ENCODE measurements at places on chromosomes 3 and 15.

DNA sequence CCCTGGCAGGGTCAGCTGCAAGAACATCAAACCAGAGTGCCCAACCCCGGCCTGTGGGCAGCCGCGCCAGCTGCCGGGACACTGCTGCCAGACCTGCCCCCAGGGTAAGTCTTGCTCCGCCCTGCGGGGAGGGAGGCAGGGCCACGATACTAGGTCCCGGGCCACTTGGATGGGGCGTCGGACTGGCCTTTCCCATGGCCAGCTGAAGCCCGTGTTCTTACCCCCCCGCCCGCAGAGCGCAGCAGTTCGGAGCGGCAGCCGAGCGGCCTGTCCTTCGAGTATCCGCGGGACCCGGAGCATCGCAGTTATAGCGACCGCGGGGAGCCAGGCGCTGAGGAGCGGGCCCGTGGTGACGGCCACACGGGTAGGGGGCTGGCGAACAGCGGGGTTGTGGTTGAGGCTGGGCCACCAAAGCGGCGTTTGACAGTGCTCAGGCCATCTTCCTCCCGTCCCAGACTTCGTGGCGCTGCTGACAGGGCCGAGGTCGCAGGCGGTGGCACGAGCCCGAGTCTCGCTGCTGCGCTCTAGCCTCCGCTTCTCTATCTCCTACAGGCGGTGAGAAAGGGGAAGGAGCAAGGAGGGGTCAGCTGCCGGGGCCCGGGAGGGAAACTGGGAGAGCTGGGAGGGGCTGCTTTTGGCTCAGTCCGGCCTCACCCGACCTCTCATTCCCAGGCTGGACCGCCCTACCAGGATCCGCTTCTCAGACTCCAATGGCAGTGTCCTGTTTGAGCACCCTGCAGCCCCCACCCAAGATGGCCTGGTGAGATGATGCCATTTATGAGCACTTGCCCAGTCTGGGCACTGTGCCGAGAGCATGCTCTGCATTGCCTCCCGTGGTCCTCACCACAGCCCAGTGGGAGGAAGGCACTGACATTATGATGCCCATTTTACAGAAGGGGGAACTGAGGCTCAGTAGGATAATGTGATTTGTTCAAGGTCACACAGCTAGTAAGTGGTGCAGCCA lies 1.7 kb downstream of the CHRD start:
- H3K27me3 ChIP-seq: peaks cover 91% of the 10 kb centered on the region
- H3K27ac ChIP-seq: no peak overlapping the region
- no peak for ATAC-seq
- H3K36me3 ChIP-seq: no peaks in the 10 kb centered on the region
- H3K4me1 ChIP-seq: peaks cover 14% of the 10 kb centered on the region
- H3K4me3 ChIP-seq: peak overlapping the region; percentile 46

- H3K36me3 ChIP-seq: no peaks in the 10 kb centered on the region
- no peaks in the 10 kb centered on the region for H3K4me1 ChIP-seq
- no peak for ATAC-seq
These were observed 372.7 kb downstream of the ROBO2 start for GRCh38 chr3:77412584-77412983.

DNA sequence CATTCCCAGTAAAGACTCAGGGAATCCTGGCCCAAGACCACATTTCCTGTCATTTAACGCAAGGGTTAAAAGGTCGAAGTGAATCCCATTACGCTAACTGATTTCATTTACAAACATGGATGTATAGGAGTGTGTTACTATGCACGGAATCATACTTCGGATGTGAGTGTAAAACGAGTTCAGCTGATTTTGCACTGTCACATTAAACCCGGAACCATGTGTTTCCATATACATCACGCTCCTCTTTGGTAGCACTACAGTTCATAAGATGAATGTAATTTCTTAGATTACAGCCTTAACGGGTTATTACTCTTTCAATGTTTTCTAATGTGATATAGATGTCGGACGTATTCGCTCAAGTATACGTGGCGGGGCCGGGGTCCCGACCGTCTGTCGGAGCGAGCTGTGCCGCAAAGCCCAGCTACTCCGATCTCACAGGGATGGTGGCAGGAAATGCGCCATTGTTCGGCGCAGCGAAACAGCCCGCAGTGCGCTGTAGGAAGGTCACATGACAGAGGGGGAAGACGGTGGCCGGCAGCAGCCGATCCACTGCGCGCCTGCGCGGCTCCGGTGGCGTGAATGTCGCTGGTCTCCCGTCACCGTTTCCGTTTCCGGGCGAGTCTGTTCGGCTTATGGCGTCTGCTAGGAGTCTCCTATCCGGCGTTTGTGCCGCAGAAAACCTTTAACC lies 97.3 kb downstream of the NPAP1 start:
- ATAC-seq: peak; percentile 69
- H3K36me3 ChIP-seq: no peaks in the 10 kb centered on the region
- H3K27ac ChIP-seq: peak overlapping the region; percentile 78
- H3K4me3 ChIP-seq: peak overlapping the region; percentile 82

DNA sequence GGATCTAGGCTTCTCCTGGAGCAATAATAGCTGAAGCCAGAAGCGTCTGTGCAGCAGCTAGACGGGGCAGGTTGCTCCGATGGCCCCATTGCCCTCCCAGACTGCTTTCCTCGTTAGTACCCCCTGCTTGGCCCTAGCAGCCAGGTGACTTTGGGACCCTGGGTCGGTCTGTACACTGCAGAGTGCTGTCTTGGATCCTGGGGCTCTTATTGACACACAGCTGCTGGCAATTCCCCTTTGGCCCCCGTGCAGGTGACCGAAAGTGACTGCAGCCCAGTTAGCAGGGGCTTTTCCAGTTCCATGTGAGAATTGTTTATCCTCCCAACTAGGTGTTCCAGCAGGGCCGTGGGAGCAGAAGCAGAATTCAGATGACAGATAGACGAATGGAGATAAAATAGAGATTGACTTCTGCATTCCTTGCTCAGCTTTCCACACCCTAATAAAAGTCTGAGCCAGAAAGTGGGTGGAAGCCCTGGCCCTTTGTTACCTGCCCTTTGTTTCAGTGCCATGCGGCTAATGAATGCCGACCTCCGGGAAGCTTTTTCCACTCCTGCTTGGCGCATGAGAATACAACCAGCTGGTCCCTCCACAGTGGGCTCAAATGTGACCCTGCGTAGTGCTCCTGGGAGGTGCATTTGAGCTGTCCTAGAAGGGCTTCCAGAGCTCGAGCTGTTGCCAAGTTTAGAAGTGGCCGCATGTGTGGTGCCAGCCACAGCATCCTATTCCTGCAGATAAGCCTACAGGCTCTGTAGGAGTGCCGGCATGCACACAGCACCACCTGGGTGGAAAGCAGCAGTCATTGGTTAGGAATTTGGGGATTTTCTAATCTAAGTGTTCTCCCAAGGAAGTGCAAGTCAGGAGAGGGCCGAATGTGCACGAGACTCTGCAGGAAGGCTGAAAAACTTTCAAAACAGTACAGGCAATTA lies 94.4 kb downstream of the SLCO3A1 start:
- no peak overlapping the region for H3K4me3 ChIP-seq
- no peaks in the 10 kb centered on the region for H3K4me1 ChIP-seq
- H3K27ac ChIP-seq: no peak overlapping the region
- peaks cover 4% of the 10 kb centered on the region for H3K36me3 ChIP-seq

DNA sequence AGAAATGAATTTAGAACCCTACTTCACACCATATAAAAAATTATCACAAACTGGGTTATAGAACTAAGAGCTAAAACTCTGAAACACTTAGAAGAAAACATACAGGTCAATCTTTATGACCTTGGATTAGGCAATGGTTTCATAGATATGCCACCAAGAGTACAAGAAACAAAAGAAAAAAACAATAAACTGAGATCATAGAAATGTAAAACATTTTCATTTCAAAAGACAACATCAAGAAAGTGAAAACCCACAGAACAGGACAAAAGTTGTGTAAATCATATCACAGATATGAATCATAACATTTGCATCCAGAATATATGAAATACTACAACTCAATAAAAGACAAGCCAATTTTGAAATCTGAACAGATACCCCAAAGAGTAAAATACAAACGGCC lies 72.4 kb downstream of the TBL1XR1 start:
- H3K4me1 ChIP-seq: peaks cover 80% of the 10 kb centered on the region
- H3K27ac ChIP-seq: no peak overlapping the region
- H3K27me3 ChIP-seq: no peaks in the 10 kb centered on the region
- H3K36me3 ChIP-seq: peaks cover 50% of the 10 kb centered on the region
- H3K4me3 ChIP-seq: no peak overlapping the region
- ATAC-seq: no peak

DNA sequence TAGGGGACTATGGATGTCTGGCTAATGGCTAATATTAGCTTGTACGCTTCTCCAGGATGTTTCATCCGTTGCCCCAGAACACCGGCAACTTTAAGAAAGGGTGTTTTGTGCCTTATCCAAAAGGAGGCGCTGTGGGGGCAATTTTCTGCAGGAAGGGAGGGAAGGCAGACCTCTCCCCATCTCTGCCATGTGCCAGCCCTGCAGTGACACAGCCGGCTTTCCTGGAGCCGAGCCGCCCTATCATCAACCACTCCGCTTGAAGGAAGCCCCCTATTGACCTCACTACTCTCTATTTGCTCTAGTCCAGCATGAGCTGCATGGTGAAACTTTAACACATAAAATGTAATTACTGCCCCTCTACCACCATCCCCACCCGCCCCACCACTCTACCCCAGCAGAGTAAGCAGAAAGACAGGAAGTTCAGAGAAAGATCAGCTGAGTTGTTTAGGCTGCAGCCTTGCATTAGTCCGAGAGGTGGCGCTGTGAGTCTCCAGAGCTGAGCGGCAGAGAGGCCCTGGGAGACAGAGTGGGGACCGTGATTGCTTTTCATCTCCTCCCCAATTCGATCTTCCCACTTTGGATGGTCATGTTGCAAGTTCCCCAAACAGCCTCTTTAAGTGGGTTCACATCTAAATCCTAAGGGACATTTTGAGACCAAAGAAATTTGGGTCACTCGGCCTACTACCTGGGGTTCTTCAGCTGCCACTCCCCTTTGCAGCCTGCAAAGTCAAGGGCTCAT lies 24.5 kb upstream of the RAD18 start:
- H3K36me3 ChIP-seq: no peaks in the 10 kb centered on the region
- H3K27me3 ChIP-seq: peaks cover 8% of the 10 kb centered on the region
- H3K27ac ChIP-seq: no peak overlapping the region
- H3K4me1 ChIP-seq: peaks cover 6% of the 10 kb centered on the region

- no peaks in the 10 kb centered on the region for H3K27me3 ChIP-seq
- peaks cover 6% of the 10 kb centered on the region for H3K4me1 ChIP-seq
- no peaks in the 10 kb centered on the region for H3K36me3 ChIP-seq
- no peak for ATAC-seq
- no peak overlapping the region for H3K4me3 ChIP-seq
These were observed 139.1 kb upstream of the LRIG1 start for GRCh38 chr3:66639809-66640356.

GRCh38 chr3:58341376-58341775 lies 8.7 kb downstream of the PXK start:
- peak overlapping the region; percentile 75 for H3K27ac ChIP-seq
- H3K36me3 ChIP-seq: peaks cover 34% of the 10 kb centered on the region
- ATAC-seq: no peak
- H3K4me3 ChIP-seq: no peak overlapping the region
- H3K27me3 ChIP-seq: no peaks in the 10 kb centered on the region

- H3K27me3 ChIP-seq: no peaks in the 10 kb centered on the region
- no peaks in the 10 kb centered on the region for H3K4me1 ChIP-seq
- no peak overlapping the region for H3K27ac ChIP-seq
- no peak overlapping the region for H3K4me3 ChIP-seq
These were observed 71.3 kb upstream of the LRTM1 start for GRCh38 chr3:54999159-54999558.

DNA sequence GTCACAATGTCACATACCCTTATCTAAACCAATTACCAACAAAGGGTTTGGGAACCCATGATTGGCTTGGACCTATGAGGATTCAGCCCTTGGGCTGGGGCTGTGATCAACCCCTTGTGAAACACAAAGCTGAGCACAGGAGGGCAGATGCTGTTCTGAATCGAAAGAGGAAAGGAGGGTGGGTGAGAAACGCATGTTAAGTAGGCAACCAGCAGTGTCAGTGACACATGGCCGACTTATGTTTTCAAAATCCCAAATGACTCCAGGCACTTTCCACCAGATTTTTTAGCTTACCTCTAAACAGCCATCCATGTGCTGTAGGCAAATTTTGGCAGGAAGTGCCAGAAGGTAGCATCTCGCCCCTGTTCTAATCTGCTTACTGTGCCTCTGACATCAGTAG lies 34.1 kb upstream of the KLHL25 start:
- no peak for ATAC-seq
- no peak overlapping the region for H3K4me3 ChIP-seq
- H3K27ac ChIP-seq: no peak overlapping the region
- no peaks in the 10 kb centered on the region for H3K36me3 ChIP-seq

DNA sequence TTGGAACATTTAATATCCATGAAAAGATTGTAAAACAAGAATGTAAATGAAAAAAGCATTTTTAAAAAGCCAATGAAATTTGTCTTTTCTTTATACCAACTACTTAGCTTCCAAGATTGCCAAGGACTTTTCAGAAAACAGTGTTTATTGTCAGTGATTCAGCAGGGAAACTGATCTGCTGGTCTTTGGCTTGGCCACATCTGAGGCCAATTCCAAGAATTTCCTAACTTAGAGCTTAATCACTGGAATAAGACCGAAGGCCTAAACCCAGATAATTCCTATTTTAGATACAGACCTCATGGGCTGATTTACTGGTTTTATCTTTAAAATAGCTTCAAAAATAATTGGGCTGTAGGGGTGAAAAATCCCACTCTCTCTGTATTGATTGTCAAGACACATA lies 260.5 kb upstream of the RORA start:
- H3K4me3 ChIP-seq: no peak overlapping the region
- no peak overlapping the region for H3K27ac ChIP-seq
- H3K36me3 ChIP-seq: no peaks in the 10 kb centered on the region
- ATAC-seq: no peak
- H3K4me1 ChIP-seq: no peaks in the 10 kb centered on the region

GRCh38 chr15:31275331-31276262 lies 51.0 kb upstream of the KLF13 start:
- peak overlapping the region; percentile 84 for H3K27ac ChIP-seq
- no peaks in the 10 kb centered on the region for H3K27me3 ChIP-seq
- peak overlapping the region; percentile 5 for H3K4me3 ChIP-seq
- peaks cover 39% of the 10 kb centered on the region for H3K4me1 ChIP-seq
- H3K36me3 ChIP-seq: no peaks in the 10 kb centered on the region

DNA sequence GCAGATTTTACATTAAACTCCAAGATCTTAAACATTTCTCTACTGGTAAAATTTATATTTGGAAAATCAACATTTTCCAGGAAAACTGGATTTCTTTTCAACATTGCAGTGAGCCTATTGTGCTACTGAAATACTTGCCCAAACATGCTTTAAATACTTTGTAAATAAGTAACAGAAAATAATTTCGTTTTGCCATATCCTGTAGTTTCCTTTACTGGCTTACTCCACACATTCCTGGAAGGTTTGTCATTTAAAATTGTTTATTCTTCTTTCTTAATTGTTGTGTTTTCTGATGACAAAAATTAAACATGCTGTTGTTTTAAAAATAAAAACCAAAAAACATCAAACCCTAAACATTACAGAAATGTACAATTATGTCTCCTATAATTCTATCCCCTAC lies 22.0 kb downstream of the ACAD11 start:
- H3K27ac ChIP-seq: no peak overlapping the region
- no peak for ATAC-seq

DNA sequence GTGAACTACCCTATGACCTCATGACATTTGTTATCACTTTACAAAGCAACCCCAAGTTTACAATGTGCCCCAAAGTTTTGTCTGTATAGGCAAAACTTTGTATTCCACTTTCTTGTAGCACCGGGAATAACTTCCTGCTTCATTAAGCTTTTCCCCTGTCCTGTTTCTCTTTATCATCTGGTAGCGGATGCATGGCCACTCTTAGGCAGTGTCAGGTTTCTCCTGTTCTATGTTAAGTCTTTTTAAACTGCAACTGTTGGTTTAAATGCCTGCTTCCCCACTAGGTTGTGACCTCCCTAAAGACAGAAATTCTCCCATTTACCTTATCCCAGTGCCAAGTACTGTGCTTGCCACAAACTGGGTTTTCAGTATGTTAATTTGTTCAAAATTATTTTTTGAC lies 433.6 kb upstream of the DPH6 start:
- H3K27me3 ChIP-seq: no peaks in the 10 kb centered on the region
- H3K4me1 ChIP-seq: no peaks in the 10 kb centered on the region
- H3K36me3 ChIP-seq: no peaks in the 10 kb centered on the region
- no peak for ATAC-seq
- no peak overlapping the region for H3K4me3 ChIP-seq

Measured in stimulated activated memory B cell treated with anti-CD40 and anti-IgM and Interleukin-4, amounts not matched to agents 10 μg/mL and 1 μg/mL and 100 μg/mL, for 72 hours (primary cell).